ENCODE measurements at places on chromosomes 6 and 20.

DNA sequence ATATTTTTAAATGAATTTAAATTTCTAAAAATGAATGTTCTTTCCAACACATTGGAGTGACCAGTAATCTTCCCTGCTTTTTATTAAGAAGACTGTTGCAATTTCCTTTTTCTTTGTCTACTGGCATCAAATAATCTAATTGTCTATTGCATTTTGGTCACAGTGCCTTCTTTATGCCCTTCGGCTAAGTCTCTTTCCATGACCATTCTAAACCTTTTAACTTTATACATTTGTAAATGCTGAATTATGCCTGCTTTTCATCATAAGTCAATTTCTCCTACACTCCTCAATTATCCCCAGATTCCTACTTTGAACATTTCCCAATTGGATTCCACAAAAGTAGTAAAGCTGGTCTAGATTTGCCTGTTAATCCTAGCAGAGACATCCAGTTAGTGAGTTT is 69.1 kb upstream of the HSF2 start:
- no peak for DNase-seq

GRCh38 chr6:4860387-4860786 is 84.2 kb downstream of the CDYL start:
- DNase-seq = no peak

DNA sequence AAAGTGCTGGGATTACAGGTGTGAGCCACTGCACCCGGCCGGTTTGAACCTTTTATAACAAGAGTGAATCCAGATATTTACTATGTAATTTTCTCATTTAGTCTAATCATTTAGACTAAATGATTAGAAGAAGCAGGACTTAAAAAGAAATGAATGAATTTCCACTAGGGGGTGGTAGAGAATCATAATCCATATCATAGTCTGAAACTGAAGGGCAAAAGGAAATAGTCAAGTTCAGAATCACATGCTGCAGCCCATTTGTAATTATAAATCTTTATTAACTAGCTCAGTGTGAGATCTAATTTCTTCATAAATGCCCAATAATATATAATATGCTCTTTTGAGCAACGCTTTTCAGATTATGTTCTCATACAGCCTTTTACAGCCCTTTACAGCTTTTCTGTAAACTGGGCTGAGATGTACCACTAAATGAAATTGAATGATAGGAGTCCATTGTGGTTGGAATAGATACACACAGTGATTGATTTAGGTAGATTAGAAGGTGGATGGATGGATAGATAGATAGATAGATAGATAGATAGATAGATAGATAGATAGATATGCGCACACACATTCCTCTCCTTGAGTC is 31.8 kb downstream of the PSMB9 start:
- DNase-seq = no peak

- peak; percentile 53 for DNase-seq
Measured at GRCh38 chr20:25083773-25084625, 2.1 kb upstream of the VSX1 start.

DNA sequence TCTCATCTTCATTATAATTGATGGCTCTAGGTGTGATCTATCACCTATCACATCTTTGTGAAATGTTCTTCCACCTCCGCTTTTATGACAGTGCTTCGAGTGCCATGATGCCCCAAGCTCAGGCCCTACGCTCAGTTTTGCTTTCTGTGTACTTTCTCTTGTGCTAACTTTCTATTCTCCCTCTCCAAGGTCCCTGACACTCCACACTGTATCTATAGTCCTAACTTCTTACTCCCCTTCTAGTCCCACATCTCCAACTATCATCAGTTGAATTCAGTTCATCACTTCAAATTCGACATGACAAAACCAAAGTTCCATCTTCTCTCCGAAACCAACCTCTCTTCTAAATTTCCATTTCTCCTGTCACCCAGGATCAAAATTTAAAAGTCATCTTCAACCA is 16.6 kb downstream of the NUDT3 start:
- DNase-seq = no peak

GRCh38 chr6:123587838-123588545 is 48.8 kb downstream of the TRDN start:
- no peak for DNase-seq

GRCh38 chr6:148395583-148396101 is 53.0 kb downstream of the SASH1 start:
- no peak for DNase-seq

- DNase-seq = no peak
Measured at GRCh38 chr6:32074996-32075532, 34.1 kb downstream of the TNXB start.

GRCh38 chr6:130223508-130223907 is 757 bp upstream of the SAMD3 start:
- DNase-seq = peak; percentile 56

DNA sequence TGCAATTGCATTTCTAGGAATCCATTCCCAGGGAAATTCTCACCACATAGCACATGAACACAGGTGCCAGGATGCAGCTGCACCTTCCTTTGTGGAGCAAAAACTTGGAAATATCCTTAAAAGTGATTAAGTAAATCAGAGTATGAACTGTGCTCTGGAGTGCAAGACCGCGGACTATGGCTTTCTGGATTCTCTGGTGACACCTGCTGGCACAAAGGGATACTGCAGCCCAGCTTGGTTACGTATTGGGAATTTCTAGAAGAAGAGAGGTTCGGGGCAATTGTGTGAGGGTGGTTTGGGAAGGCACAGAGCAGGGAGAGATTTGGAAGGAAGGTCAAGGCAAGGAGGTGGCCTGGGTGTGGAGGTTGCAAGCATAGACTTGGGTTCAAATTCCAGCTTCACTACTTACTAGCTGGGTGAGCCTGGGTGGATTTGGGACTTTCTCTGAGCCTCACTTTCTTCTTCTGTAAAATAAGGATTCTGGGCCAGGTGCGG is 15.9 kb upstream of the PEDS1 start:
- peak; percentile 83 for DNase-seq

- no peak for DNase-seq
Measured at GRCh38 chr6:106727480-106728149, 98.2 kb downstream of the QRSL1 start.

DNA sequence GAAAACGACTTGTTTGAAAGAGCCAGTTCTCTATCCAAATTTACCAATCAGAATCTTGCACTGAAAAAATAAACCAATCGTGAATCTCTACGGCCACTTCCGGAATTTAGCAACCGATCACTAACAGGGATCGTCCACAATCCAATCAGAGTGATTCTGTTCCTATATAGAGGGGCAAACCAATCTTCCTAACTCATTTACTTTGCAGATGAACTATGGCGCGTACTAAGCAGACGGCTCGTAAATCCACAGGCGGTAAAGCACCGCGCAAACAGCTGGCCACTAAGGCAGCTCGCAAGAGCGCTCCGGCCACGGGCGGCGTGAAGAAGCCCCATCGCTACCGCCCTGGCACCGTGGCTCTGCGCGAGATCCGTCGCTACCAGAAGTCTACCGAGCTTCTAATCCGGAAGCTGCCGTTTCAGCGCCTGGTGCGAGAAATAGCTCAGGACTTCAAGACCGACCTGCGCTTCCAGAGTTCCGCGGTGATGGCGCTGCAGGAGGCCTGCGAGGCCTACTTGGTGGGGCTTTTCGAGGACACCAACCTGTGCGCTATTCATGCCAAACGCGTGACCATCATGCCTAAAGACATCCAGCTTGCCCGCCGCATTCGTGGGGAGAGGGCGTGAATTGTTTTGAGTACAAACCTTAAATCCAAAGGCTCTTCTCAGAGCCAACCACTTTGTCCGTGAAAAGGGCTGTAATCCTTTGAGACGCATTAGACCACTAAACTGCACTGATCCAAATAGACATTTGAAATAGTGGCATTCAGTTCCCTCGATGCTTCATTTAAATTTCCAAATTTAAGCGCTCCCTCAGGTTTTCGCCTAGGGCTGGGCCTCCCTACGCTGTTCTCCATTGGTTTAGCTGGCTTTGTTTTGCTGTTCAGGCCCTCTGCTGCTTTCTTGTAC is 138.0 kb downstream of the HFE start:
- no peak for DNase-seq

GRCh38 chr6:140437619-140438345 is 1063.3 kb upstream of the CITED2 start:
- no peak for DNase-seq

DNA sequence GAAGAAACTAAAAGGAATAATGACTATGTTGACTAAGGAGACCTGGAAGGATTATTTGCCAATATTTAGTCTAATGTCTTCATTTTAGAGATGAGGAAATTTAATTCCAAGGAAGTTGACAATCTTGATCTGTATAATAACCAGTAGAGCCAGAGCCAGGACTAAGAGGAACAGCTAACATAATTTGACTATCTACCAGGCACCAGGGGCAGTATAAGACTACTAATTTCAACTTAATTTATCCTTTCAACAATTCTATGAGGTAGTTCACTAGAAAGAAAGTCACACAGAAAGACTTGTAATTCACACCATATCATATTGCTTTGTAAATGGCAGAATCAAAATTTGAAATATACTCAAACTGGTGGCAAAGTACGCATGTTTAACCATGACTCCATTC is 273.0 kb upstream of the STXBP5 start:
- no peak for DNase-seq

GRCh38 chr6:9250852-9251251 is 815.5 kb upstream of the SLC35B3 start:
- no peak for DNase-seq

GRCh38 chr6:85396159-85396808 is 53.6 kb upstream of the NT5E start:
- no peak for DNase-seq

DNA sequence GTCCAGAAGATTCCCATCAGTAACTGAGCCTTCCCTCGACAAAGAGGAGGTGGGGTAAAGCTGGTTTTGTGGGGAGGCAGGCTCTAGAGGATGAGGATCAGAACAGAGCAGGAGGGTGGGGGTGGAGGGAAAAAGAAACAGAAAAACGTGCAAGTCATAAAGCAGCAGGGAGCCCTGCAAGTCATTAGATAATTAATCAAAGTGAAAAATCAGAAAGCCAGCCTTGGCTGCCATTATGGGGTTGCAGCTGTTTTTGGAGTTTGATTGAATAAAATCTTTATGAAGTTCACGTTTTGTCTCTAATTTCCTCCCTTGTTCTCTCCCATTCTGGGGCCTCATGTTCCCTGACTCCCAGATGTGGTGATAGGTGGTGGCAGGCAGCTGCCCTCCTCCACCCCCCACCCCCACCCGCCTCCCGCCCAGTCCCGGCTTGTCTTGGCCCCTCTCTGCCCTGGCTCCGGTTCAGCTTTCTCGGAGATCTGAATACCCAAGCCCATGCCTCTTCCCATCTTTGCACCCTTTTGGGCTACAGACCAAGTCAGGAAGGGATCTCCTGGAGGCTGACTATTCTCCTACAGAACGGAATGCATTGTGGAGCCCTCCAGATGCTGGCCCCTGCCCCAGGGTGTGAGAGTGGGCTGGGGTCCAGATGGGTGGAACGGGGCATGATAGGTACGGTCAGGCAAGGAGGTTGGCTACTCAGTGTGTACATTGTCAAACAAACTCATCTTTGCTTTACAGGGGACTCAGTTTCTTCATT is 141.8 kb downstream of the CDC5L start:
- DNase-seq = no peak

GRCh38 chr6:161215193-161215592 is 58.7 kb downstream of the AGPAT4 start:
- no peak for DNase-seq

DNA sequence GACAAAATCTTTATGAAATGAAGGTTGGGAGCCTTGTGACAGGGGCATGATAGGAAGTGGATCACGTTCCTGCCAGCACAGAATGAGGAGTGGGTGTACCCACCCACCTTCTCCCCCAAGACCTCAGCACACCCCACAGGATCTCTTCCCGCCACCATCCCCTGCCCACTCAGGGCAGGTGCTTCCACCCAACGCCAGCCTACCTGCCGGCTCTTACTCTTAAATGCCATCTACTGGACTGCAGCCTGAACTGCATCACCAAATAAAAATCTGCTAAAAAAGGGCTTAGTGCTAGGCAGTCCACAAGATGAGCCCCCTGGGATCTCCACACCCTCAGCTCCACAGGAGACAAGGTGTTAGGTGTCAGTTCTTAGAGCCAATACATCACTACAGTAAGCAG is 20.6 kb downstream of the DTNBP1 start:
- DNase-seq = no peak

DNA sequence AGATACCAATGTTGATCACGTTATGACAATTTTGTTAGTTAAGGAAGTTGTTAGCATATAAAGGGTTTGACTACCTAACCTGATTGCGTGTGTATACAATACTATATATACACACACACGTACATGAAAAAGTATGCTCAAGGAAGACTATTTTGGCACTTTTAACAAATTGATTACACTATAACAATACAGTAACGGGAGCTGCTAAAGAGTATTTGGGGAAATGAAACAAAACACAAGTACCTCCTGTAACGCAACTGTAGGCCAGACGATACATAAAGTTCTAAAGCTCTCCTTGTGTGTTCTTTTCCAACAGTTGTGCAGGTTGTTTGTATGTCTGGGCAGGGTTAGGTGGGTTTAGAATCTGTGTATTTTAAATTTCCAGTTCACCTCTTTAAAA is 98.7 kb downstream of the PLEKHG1 start:
- no peak for DNase-seq

GRCh38 chr6:87287251-87287650 is 35.1 kb upstream of the SMIM8 start:
- DNase-seq = no peak

- DNase-seq = no peak
Measured at GRCh38 chr6:46645265-46645664, 7.4 kb downstream of the CYP39A1 start.

DNA sequence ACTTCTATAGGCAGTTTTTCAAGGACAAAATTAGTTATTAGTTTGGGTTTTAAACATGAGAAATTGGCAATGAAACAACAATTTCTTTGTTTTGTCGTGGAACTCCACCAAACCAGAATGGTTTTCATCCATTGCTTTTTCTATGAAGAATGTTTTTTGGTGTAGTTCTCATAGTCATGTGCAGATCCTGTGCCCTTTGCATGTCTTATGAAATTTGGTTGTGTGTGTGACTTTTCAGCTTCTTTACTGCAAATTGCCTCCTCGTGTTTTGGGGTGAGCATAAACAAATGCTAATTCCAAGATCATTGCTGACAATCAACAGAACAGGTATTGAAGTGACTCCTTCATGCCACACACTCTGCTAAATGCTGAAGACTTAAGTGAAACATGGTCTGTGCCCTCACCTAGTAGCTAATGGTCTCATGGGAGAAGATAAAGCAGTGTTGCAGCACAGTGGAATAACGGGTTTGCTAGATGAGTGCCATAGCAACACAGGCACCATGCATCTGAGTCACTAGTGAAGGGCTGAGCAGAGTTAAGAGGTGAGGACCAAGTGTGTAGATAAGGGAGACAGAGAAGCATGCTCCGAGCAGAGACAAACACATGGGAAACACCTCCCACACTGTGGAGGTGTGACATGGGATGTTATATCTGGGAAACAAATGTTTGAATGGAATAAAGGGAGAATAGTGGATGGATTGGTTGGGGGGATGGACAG is 120.0 kb downstream of the SLC16A10 start:
- no peak for DNase-seq
